ENCODE measurements at places on chromosomes 1 and 21.

DNA sequence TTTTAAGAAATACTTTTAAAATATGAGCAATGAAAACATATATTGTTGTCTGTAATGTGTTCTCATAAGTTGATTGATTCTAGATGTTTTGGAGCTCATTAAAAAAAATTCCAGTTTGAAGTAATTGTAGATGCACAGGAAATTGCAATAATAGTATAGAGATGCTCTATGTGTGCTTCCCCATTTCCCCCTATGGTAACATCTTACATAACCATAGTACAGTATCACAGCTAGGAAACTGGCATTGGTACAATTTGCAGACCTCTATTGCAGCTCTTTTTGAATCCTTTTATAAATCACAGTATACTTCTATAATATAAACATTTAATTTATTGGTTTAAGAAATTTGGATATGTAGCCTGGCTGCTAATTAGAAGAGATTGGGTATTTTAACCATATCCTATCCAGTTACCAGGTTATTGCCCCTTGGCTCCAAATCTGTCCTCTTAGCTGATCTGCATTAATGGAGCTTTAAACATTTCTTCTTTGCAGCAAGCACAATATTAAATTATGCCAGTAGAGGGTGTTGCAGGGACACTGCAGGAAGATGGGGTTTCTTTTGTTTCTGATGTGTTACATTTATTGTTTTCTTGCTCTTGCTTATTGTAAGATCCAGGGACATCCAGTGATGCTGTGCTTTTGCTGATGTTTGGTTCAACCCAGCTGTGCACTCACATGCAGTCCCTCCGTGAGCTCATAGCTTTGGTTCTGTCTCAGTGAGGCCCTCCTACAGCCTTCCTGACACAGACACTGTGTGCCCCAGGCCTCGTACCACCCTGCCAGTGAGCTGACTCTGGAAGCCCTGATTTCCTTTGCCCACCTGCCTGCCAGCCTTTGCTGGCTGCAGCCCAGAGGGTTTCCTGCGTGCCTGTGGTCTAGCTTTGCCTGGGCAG lies 103.3 kb downstream of the RABGAP1L start:
- no peak for DNase-seq

DNA sequence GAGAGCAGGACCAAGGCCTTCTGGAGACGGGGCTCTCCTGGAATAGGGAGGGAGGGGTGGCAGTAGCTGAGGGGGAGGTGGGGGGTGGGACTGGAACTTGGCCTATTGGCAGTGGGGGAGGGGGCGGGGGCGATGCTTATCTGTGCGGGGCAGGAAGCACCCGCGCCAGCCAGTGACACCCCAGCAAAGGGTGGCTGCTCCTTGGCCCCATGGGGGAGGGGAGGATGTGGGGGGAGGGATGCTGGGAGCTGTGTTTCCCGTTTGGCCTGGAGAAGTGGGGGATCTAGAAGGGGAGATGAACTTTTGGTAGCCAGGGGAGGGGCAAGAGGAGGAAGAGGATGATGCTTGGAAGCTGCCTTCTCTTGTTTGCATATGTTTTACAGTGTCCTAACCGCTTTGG lies 11.0 kb downstream of the ZBTB7B start:
- peak; percentile 82 for DNase-seq

- no peak for DNase-seq
Measured at GRCh38 chr1:14487671-14488070, 110.8 kb upstream of the KAZN start.

DNA sequence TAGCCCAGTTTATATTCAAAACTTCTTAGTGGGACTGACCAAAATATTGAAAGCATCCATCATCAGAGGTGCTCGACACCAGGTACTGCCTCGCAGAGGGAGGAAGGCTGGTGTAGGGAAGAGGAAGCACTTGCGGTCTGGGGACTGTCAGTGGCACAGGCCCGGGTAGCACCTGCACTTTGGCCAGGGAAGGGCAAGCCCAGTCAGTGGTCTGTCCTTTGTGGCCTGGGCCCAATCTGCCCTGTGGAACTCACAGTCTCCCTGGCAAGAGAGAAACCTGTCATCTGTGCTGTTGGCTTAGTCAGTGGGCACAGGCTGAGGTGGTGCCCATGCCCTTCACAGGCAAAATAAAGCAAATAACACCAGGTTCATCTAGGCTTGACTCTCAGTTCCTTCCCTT lies 77.4 kb downstream of the SYT6 start:
- DNase-seq = no peak

All from activated effector memory CD4-positive, alpha-beta T cell treated with anti-CD3 and anti-CD28 coated beads, Interleukin-2, amount 50 U/mL, for 16 hours (primary cell).